ENCODE measurements at places on chromosomes 12 and 14.

DNA sequence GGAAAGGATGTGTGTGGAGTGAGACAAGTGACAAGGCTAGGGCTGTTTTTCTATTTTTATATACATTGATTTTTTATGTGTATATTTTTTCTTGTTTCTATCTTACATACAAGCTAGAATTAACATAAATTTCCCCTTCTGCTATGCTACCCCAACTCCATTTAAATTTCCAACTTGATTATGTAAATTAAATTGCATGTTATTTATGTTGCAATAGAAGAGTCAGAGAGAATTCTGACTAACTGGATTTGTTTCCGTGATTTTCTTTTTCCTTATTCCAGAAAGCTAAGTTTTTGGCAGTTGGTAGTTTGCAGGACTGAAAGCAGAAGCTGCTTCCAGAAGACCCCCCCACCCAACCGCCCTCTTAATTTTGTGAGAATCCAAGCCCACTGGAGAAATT, 8.9 kb upstream of the YBX3 start:
- no peak for DNase-seq

- DNase-seq, result no peak
Observed at GRCh38 chr14:63276016-63276415, 42.7 kb downstream of the GPHB5 start.

GRCh38 chr12:32437095-32437515, 37.7 kb downstream of the FGD4 start:
- DNase-seq, result peak; percentile 66

GRCh38 chr12:31206038-31206670, 119.8 kb downstream of the SINHCAF start:
- no peak for DNase-seq

DNA sequence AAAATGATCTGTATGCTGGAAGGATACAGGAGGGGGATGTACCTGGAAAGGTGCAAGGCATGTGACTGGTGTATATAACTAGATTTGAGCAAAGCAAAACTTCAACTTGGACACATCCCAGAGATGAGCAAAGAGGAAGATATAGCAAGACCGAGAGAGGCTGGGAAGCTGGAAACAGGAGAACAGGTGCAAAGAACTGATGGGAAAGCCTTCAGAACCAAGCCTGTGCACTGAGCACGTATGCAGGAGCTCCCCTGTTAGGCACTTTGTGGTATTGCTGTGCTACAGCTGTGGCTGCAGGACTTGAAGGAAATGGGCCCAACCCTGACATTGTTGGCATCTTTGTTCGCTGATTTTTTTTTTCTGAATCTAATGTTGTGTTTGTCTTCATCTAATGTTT, 120.7 kb upstream of the PWP1 start:
- no peak for DNase-seq

DNA sequence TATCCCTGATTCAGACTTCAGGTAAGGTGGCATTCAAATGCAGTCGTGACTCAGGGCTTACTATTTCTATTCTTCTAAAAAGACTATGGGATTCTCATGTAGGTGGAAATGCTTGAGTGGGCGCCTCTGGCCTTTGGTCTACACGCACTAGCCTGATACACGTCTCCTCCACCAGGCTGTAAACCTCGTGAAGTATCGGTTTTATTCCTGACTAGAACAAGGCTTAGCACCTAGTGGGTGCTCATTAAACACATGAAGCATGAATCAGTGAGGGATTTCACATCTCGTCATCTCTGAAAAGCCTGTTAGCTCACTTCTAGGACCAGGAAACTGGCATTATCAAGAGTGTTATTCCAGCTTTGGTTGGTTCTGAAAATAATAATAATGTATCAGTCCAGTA, 17.7 kb upstream of the HNF1A start:
- DNase-seq, result no peak

GRCh38 chr12:94099632-94100031, 48.7 kb upstream of the PLXNC1 start:
- DNase-seq, result no peak

DNA sequence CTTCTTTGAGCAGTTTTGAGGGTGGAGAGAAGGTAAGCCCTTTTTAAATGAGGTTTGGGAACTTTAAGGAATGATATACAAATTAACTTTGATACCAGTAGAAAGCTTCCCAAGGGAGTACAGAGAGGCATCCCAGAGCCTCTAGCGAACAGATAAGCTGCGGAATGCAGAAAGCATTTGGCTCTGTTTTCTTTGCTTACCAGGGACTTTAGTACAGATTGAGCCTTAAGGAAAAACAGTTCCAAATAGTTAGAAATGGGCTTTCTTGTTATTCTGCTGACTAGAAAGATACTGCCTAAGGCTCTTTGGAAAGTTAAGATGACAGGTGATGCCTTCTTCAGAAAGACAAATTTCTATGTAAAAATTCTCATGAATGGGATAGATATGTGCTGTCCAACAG, 261.7 kb upstream of the FOXN3 start:
- no peak for DNase-seq

- DNase-seq, result no peak
Observed at GRCh38 chr14:23435543-23436326, at the start of gene MYH7. Gene MYH7, minus strand, starts transcription at chr14:23435660. Its CDS starts 1,928 bp downstream, at chr14:23433732.

DNA sequence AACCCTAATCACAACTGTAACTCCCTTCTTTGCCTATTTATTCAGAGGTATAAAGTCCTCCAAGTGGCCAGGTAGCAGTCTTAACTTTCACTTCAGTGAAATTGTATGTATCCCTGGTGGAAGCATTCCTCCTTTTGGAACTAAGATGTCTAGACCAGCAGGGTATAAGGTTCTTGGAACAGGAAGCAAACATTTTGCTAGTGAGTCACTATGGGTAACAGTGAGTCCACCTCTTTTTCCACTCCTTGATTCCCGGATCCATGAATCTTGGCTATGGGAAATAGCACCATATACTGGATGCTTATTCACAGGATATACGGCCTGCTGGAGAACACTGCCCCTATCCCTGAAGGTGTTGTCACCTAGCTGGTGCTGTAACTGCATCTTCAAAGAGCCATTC, 80.2 kb downstream of the KCNA5 start:
- DNase-seq, result peak; percentile 25

- DNase-seq, result no peak
Observed at GRCh38 chr12:50979369-50980052, 27.2 kb downstream of the HIGD1C start.

GRCh38 chr12:3628629-3629028, 124.3 kb downstream of the CRACR2A start:
- DNase-seq, result no peak
